Progenitor cell of endocrine pancreas (in vitro differentiated cells): ENCODE measurements at places on chromosomes 6 and 20.

GRCh38 chr6:13006578-13007300, 290.2 kb downstream of the PHACTR1 start:
- no peak for DNase-seq

DNA sequence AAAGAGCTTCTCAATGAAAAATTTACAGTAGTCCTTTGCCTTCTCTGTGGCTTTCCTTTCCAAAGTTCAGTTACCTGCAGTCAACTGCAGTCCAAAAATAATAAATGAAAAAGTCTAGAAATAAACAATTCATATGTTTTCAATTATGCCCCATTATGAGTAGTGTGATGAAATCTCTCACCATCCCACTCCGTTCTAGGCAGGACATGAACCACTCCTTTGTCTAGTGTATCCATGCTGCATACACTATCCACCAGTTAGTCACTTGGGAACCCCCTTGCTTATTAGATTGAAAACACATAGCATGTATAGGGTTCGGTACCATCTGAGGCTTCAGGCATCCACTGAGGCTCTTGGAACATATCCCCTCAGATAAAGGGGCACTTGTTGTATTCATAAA, 80.6 kb upstream of the EYA4 start:
- no peak for DNase-seq

- no peak for DNase-seq
Observed at GRCh38 chr6:95091823-95092436, 485.4 kb upstream of the MANEA start.

GRCh38 chr20:11920083-11920482, 2.4 kb downstream of the BTBD3 start:
- no peak for DNase-seq
